ENCODE measurements at places on chromosomes 2 and 18.

GRCh38 chr2:171788316-171788993 is 101.2 kb downstream of the DYNC1I2 start:
- no peak for DNase-seq

DNA sequence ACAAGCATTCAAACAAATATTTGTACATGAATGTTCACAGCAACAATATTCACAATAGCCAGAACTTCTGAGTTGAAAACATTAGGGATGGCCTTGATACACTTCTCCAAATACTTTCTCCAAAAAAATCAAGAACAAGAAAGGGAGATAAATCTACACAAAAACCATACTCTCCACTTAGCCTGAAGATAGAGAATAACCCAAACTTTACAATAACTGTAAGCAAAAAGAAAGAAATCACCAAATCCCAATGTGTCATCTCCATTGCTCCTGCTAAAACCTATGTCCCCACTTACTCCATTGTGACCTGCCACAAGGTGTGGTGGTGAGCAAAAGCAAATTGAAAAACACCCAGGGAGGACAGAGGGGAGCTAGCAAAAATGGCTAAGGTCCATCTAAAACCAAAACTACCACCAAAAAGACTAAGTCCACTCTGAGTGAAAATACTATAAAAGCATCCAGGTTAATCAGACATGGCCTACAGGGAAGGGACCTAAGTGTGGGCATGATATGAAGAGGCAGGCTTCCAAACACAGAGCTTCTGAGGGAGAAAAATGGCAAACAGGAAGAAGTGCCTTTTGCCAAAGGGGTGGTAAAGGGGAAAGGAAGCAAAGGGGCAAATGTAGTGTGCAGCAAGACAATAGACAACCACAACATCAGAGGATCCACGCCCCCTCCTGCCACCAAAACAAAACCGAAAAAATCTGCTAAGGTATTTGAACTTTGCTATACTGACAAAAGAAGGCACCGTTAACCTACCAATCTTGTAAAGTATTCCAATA is 56.1 kb downstream of the NBAS start:
- DNase-seq: no peak

DNA sequence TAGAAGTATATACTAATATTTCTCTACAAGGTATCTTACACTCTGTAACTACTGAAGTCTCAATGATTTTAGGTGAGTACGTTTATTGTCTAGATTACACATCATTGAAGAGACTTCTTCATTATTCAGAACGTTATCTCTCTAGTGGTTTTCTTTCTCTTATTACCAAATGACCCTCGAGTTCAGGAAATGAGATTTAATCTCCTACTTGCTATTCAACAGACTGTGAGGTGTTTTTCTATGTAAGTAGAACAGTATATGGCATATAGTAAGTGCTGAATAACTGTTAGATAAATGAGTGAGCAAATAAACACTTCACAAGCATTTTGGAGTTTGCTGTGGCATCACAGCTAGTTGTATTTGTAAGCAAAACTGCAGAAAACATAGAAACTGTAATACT is 947.2 kb upstream of the SLC39A10 start:
- DNase-seq: no peak

DNA sequence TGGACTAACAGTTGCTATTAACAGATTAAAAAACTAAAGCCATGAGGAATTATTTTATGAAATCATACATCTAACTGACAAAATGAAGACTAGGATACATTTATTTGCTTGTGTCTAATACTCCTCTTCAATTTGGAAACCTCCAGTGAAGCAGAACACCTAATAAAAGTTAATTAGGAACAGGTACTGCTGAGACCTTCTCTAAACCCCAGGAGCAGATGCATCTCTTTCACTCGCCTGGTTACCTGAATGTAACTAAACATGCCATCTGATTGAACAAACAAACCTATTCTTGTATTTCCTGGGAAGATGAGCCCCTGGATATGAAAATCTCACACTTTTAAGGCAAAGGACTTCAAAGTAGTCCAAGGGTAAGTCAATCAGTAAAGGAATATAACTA is 898.2 kb downstream of the NRXN1 start:
- DNase-seq: no peak

GRCh38 chr2:96239091-96239490 is 26.7 kb downstream of the TMEM127 start:
- DNase-seq: no peak

- DNase-seq: peak; percentile 39
These were observed 20.1 kb downstream of the CASP8 start for GRCh38 chr2:201280191-201281040.

DNA sequence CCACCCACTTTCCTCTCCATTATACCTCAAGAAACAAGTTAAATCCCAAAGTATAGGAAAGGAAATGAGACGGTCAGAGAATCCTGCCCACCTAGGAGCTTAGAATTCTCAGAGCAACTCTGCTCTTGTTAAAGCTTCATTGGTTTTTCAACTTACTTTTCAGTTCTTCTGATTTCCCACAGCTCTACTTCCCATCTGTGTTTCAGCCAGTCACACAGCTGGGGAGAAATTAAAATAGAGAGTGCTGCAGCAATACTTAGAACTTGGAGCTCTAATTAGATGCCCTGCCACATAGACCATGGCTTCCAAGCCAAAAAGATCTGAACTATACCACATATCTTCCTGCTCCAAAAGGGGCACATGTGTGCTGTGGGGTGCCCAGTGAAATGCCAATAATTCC is 166.7 kb downstream of the RIT2 start:
- DNase-seq: no peak

DNA sequence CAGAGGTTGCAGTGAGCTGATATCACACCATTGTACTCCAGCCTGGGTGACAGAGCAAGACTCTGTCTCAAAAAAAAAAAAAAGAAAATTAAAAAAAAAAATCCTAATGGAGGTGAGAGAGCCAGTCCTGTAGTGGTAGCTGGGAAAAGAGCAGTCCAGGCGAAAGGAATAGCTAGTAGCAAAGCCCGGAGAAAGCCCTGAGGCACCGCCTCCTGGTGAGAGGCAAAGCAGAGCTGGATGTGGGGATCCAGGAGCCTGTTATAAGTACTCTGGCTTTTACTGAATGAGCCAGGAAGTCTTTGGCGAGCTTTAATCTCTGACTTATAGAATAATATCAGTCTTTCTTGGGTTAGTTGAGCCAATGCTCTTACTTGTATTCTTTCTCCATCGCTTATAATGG is 6.6 kb upstream of the KLHL23 start:
- DNase-seq: no peak

DNA sequence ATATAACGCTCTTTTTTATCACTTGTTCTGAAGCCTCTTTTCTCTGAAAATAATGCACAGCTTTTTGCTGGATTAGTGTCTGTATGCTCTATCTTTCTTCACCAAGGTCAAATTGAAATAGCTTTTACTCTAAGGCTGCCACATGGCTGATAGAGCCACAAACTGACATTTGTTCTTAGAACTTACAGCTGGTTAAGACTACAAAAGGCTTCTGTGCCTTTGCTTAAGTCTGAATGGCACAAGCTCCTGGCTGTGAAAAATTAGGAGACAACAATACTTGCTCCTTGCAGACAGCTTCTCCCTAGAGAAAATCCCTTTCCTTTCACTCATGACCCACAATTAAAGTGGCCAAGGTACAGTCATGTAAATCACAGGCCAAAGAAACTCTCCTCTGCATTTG is 515.3 kb downstream of the DSC3 start:
- DNase-seq: no peak

GRCh38 chr2:3399381-3399780 is 19.9 kb downstream of the TRAPPC12 start:
- DNase-seq: no peak

DNA sequence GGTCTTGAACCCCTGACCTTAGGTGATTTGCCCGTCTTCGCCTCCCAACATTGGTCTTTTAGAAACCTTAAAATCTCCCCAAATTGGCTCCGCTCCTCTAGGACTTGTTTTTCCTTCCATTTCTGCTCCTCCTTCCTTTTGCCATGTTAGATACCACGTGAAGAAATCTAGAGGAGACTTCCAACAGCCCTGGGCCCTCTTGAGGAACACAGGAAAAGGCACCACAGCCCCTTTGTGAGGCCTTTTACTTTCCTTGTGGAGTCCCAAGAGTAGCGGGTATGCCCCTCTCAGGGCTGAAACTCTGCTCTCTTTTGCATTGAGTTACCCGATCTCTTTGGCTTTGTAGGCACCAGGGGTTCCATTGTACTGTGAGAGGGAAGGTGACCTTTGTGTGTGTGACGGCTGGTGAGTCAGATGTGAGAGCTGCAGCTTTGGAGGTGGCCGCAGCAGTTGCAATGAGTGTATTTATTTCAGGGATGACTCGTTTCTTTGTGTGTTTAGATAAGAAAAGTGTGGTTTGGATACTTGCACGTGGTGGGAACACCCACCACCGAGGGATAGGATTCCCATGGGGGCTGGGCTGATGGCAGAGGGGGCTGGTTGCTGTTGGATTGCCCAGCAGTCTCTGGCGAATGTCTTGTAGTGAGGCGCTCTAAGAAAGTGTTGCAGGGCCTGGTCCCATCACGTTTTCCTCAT is 218.4 kb upstream of the HS6ST1 start:
- no peak for DNase-seq

- no peak for DNase-seq
These were observed 15.5 kb downstream of the CYP1B1 start for GRCh38 chr2:38060236-38061018.

DNA sequence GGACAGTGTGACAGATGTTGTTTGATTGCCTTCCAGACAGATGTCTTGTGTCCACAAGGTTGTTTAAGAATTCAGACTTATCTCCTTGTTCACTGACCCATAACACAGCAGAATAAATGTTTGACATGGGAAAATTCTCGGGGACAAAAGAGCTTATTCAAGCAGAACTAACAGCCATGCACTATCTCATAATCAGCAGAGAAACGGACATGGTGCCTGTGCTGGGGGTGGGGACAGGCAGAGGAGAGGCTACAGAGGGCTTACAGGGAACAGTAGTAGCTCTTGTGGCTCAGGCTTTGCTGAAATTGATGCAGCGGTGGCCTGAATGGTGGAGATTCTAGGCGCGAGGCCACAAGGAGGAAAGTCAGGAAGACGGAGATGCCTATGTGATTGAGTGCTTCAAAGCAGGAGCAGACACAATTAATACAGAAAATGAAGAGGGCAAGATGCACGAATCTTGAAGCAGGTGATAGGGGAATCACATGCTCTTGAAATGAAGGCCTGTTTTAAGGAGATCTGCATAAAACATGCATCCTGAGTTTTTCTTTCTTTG is 62.0 kb upstream of the CAB39 start:
- no peak for DNase-seq

DNA sequence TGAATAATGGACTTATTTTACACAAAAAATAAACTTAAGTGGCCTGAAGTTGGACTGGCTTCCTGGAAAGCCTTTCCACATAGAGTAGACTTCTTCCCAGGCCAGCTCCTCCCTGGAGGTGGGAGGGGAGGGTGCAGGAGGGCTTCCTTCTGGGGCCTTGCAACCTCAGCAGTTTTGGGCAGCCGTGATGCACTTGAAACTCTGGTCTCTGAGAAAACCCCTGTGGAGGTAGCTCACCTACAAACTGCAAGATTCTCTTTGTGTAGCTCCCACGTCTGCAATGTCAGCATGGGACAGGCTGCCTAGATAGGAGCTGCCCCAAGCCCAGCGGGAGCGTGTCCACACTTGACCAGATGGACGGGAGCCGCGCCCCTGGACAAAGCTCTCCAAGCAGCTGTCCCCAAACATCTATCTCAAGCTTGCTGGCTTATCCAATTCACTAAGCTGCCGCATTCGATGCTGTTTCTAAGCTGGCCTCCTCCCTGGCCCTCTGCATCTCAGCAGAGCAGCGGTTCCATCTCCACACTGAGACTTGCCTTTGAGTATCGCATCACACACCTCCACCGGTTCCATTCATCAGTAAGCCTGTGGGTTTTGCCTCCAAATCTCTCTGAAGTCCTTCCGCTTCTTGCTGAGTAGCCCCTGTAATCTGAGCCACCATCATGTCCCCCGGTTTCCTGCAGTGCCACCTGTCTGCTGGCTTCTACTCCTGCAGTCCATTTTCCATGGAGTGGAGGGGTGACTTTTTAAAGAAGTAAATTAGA is 1.6 kb upstream of the LPIN1 start:
- DNase-seq: peak; percentile 30

GRCh38 chr2:136051725-136052048 is 66.3 kb upstream of the DARS1 start:
- no peak for DNase-seq

- DNase-seq: no peak
These were observed 61.5 kb downstream of the FARP2 start for GRCh38 chr2:241417626-241418025.

DNA sequence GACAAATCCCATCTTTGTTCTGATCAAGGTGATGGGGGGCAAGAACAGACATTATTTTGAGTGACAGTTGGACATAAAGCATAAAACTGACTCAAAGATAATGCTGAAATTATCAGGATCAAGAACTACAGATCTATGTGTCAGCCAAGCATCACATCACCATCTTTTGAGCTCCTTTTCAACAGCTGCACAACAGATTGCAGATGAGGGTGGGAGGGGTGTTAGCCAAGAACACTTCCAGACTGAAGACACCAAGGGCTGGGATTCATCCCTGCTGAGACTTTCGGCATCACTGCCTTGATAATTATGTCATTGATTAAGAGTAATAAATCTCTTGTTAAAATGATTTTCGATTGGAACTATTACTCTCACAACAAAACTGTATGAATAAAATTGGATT is 191.5 kb upstream of the NETO1 start:
- DNase-seq: no peak

GRCh38 chr2:85173909-85174308 is 40.7 kb downstream of the TCF7L1 start:
- DNase-seq: peak; percentile 39

GRCh38 chr2:45778720-45779171 is 127.3 kb downstream of the PRKCE start:
- DNase-seq: peak; percentile 93

GRCh38 chr18:63440881-63441280 is 18.6 kb upstream of the VPS4B start:
- peak; percentile 86 for DNase-seq

DNA sequence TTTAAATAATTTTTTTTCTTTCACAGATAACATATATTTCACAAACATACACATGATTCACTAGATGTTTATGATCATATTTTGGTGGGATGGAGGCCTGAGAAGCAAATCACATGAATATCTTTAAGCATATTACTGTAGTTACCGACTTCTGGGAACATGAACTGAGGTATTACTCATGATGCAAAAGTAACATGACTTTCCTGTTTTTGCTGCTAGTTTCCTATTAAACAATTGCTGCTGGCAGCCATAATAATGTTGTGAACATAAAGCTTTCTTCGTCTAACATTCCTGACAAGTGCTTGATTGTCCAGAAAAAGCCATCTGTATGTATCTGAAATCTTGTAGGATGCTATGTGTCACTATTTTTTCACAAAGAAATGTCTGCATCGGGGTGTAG is 145.4 kb downstream of the MTX2 start:
- DNase-seq: no peak

DNA sequence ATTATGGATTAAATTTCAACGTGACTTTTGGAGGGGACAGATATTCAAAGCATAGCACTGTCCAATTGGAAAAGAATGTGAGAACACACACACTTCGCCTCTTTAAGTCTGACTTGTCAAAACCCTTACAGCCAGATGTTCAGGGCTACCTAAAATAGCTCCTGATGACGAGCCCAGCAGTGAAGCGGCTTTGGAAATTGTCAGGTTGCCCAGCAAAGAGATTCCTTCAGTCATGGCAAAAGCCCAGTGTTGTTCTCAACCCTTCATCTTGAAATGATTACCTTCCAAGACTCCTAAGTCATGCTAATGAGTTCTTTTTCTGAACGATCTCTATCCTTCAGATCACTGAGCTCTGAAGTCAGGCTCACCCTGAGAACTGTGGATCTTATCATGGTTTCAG is 436.6 kb downstream of the LRATD1 start:
- DNase-seq: no peak

GRCh38 chr2:95351598-95351915 is 51.0 kb upstream of the FAHD2A start:
- no peak for DNase-seq
